ENCODE measurements at places on chromosomes 16 and 17.

GRCh38 chr17:35817196-35817595, 7.9 kb downstream of the TAF15 start:
- DNase-seq = no peak

DNA sequence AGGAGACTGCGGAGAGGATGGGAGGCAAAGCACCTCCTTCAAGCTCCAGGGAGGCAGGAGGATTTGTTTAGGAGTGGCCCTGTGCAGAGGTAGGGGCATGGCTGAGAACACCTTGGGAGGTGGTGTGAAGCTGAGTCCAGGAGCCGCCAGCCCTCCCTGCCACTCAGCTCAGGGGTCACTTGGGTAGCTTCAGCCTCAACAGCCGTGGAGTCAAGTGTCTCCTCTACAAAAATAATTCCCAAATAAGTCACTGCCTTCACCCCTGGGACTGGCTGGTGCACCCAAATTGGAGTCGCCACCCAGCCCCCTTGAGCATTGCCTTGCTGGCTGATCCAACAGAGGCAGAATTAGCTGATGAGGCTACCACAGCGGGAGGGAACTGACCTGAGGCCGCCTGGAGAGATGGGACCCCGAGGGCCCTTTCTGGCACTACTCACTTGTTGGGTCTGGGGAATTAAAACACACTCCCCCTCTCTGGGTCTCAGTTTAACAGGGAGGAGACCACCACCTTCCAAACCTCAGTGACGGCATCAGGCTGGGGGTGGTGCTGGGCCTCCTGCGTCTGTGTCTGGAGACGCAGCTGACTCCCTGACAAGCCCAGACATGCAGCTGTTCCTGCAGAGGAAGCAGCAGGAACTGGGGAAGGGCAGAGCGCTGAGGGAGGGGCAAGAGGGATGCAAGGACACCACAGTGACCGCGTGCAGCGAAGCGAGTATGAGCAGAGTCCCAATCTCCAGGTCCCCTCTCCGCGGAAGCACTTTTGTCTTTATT, 87.9 kb upstream of the TOB1 start:
- no peak for DNase-seq

GRCh38 chr17:8629371-8630226, 926 bp downstream of the MYH10 start:
- peak; percentile 46 for DNase-seq

DNA sequence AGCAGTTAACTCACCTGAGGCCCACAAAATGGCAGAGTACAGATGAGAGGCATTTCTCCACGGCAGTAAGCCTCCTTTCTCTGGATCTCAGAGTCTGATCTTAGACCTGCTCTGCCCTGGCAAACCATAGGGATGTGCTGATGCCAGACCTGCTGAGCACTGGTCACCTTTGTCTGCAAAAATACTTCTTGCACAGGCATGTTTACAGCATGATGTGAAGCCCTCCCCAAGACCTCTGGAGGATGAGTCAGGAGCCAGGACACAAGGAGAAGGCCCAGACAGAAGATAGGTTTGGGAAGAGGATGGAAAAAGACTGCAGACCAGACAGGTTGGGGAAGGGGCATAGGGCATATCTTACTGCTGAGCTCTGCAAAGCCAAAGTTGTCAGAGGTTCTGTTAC, 426.6 kb downstream of the PMP22 start:
- DNase-seq = no peak

DNA sequence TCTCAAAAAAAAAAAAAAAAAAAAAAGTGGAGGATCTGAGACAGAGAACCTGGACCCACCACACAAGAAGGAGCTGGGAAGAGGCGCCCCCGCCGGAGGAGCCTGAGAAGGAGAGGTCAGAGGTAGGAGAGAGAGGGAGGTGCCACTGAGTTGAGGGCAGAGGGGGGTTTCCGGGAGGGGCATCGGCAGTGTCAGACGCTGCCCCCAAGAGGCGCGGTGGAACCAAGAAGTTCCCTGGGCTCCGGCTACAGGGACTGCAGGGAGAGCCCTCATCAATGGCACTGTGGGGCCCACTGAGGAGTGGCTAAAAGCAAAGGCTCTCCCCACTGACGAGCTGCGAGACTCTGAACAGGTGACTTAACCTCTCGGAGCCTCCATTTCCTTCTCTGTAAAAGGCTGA, 4.2 kb downstream of the CCDC42 start:
- DNase-seq = peak; percentile 42

GRCh38 chr16:66490774-66491715, 58.9 kb downstream of the TK2 start:
- DNase-seq = no peak

- no peak for DNase-seq
These were observed 13.1 kb downstream of the MRM3 start for GRCh38 chr17:795276-795675.

GRCh38 chr17:59762049-59762823, 54.8 kb downstream of the VMP1 start:
- DNase-seq = no peak

- DNase-seq = peak; percentile 66
These were observed 9.4 kb downstream of the C16orf89 start for GRCh38 chr16:5056352-5056751.

GRCh38 chr16:90033387-90033786, 14.1 kb upstream of the DBNDD1 start:
- no peak for DNase-seq

- DNase-seq = no peak
These were observed 563 bp downstream of the ZCCHC14 start for GRCh38 chr16:87492291-87492630.

GRCh38 chr16:84484579-84485254, 19.7 kb downstream of the MEAK7 start:
- peak; percentile 35 for DNase-seq

DNA sequence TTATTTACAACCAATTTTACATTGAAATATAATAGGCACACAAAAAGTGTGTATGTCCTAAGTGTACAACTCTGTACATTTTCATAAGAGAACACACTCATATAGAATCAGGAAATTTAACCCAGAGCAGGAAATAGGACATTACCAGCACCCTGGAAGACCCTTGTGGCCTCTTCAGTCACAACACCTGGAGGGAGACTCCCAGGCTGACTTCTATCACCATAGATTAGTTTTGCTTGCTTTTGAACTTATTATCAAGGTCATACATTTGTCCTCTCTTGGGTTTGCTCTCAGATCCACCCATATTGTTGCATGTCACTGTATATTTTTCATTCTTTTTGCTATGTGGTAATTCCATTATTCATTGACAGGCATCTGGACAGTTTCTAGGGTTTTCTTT, 5.8 kb downstream of the RIPOR1 start:
- DNase-seq = no peak

GRCh38 chr17:43169561-43170139, 1.4 kb upstream of the NBR1 start:
- DNase-seq = peak; percentile 30

- no peak for DNase-seq
These were observed 89.1 kb downstream of the TBC1D16 start for GRCh38 chr17:79946352-79947231.

DNA sequence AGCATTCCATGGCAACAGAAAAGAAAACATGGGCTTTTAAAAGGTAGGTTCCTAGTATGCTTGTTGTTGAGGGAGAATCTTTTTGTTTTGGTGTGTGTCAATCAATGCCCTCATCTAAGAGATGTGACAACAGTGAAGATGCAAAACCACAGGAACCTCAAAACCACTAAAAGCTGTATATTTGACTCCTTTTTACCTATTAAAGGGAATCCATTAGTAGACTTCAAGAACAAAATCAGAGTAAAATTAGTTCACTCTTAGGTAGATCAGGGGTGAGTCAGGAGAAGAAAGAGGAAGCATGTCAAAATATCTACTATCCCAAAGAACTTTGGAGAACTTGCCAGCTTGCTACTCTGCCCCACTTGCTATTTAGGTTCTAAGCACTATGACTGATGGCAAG, 89.1 kb downstream of the CDK5R1 start:
- no peak for DNase-seq

GRCh38 chr16:709566-710499, 4.2 kb upstream of the FBXL16 start:
- DNase-seq = no peak

GRCh38 chr17:5282642-5283217, 646 bp downstream of the RABEP1 start:
- DNase-seq = peak; percentile 62

DNA sequence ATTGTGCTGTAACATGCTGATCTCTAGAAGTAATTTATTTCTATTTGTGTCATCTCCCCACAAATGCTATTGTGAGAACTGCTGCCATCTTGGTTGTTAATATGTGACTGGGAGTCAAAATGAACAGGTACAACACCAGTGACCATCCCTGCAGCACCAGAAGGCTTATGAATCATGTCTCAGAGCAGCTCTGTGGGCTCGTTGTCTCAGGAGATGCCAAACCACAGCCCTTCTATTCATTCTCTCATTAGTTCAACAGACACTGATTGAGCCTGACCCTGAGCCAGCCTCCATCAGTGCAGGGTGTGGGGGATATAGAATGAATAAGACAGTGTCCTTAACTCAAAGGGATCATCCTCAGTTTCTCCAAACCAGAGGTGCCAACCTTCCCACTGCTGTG, 92.5 kb downstream of the UTP18 start:
- DNase-seq = no peak

DNA sequence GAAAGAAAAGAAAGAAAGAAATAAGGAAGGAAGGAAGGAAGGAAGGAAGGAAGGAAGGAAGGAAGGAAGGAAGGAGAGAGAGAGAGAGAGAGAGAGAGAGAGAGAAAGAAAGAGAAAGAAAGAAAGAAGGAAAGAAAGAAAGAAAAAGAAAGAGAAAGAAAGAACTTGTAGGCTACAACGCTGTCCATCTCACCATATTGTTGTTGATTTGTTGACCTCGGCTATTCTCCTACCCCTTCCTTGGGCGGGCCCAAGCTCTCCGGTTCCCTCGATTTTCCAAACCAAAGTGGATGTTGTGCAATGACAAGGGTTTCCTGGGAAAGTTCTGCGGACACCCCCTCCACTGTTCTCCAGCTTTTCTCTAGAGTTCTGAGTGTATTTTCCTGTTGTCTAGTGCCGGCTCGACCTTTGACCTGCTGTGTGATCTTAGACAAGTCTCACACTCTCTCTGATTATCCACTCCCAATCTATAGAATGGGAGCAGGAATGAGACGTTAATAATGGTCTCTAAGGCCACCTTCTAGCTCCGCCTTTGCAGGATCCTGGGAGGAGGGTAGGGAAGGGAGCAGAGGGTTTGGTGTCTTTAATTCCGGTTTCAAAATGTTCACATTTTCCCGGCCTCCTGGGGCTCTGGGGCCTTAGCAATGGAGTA, 1.6 kb downstream of the IRX6 start:
- DNase-seq = no peak

DNA sequence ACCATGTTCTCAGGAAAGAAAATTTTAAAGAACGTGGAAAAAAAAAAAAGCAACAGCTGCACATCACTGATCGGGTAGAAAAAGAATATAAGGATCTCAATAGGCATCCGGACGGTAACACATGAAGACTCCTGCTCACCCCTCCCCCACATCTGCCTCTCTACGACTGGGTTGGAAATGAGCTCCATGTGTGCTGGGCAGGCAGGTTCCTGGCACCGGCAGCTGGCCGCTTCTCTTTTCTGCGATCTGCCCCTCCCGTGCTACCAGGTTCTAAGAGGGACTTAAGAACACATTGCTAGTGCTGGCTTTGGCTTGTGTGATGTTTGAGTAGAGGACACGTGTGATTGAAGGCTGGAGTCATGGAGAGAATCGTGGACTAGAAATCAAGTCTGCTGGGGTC, 115.5 kb downstream of the AATF start:
- no peak for DNase-seq

DNA sequence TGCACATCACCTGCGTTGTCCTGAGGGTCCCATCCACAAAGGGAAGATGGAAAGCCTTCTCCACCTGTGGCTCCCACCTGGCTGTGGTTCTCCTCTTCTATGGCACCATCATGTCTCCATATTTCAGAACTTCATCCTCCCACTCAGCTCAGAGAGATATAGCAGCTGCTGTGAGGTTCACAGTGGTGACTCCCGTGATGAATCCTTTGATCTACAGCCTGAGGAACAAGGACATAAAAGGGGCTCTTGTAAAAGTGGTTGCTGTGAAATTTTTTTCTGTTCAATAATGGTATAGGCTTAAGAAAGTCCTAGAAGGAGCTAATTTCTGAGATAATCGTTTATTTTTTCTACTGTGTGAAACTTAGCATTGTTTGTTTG, 18.7 kb downstream of the ZNF200 start:
- DNase-seq = no peak

DNA sequence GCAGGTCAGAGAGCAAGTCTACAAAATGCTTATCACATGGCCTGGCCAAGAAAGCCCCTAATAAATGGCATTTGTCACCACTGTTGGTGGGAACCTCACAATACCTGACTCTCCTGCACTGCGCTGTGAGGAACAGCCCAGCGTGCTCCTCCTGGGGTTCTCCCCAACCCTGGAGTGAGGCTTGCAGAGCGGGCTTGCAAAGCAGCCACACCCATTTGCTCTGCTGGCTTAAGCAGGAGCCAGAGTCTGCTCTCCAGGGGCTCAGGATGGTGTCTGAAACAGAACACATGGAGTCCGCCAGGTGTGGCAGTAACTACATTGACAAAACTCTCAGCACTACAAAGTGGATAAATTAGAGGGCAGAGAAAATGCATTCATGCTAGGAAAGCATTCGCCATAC, 331.0 kb upstream of the CCL2 start:
- DNase-seq = no peak

- no peak for DNase-seq
These were observed 63.2 kb upstream of the TRAP1 start for GRCh38 chr16:3780570-3780969.

- no peak for DNase-seq
These were observed 107.0 kb downstream of the CYLD start for GRCh38 chr16:50848755-50849514.

DNA sequence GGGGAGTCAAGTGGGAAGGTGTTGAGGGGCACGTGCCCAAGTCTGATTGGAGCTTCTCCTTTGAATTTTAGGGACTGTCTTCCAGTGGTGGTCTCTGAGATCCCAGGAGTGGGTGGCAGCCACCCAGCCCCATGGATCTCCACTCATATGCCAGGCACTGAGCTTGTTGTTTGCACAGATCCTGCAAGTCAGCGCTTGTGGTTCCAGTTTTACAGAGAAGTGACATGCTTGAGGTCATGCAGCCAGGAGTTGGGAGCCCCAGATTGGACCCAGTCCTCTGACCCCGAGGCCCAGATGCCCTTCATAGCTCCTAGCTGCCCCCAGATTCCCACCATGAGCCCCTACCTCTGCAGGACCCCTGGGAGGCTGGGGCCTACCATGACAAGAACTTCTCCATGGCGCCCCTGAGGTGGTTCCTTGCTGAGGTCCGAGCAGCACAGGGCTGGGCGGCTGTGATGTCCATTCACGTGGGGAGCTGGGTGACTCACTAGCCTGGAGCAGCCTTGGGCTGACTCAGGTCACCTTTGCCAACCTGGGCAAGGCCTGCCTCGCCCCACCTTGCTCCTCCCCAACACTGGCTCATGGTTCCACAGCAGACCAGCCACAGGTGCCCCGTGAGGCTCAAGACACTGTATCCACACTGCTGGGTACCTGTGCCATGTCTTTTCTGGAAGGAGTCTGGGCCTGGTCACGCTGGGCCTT, 47.4 kb downstream of the RAI1 start:
- DNase-seq = no peak

GRCh38 chr17:82836823-82837357, 2.9 kb downstream of the ZNF750 start:
- DNase-seq = no peak

- DNase-seq = no peak
These were observed 11.0 kb upstream of the BEAN1 start for GRCh38 chr16:66416136-66416535.

GRCh38 chr17:74491626-74492025, 25.2 kb downstream of the CD300A start:
- no peak for DNase-seq

- DNase-seq = no peak
These were observed 10.6 kb downstream of the RBFOX1 start for GRCh38 chr16:7343243-7343642.

Data from stimulated activated CD4-positive, alpha-beta T cell treated with anti-CD3 and anti-CD28 coated beads, Interleukin-15, amount 100 ng/mL, for 24 hours (primary cell).